ENCODE measurements at places on chromosomes 16 and 17.

- H3K4me1 ChIP-seq = peaks cover 69% of the 10 kb centered on the region
- DNase-seq = no peak
- peak overlapping the region; percentile 49 for H3K27ac ChIP-seq
- H3K27me3 ChIP-seq = no peaks in the 10 kb centered on the region
Measured at GRCh38 chr17:64499805-64500486, 3.1 kb upstream of the POLG2 start.

DNA sequence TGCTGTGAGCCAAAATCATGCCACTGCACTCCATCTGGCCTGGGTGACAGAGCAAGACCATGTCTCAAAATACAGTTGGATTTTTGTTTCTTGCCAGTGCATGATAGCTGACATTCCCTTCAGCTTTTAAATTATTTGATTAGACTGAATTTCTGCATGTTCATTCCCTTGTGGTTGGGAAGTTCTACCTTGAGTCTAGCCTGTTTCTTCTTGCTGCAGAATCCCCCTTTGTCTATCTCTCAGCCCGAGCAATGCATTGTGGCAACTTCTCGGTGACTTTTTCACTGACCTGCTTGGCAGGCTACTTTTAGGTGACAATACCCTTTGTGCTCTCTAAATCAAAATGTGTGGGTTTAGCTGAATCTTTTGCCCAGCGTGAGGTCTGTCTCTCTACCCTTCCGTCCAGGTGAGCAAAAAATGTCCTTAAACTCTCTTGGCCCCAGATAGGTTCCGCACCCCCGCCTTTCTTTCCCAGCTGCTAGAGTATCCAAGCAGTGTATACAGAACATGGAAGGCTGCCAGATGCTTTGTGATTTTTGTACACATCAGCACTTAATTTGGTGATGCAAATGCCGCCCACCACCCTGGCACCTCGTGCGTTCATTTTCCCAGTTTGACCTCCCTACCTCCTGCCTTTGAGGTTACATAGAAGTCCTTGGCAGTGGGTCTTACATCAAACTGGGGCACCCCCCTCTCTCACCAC, 130.2 kb downstream of the ABCC6 start:
- H3K4me1 ChIP-seq = no peaks in the 10 kb centered on the region
- no peak overlapping the region for H3K27ac ChIP-seq
- H3K4me3 ChIP-seq = no peak overlapping the region
- no peak for DNase-seq

DNA sequence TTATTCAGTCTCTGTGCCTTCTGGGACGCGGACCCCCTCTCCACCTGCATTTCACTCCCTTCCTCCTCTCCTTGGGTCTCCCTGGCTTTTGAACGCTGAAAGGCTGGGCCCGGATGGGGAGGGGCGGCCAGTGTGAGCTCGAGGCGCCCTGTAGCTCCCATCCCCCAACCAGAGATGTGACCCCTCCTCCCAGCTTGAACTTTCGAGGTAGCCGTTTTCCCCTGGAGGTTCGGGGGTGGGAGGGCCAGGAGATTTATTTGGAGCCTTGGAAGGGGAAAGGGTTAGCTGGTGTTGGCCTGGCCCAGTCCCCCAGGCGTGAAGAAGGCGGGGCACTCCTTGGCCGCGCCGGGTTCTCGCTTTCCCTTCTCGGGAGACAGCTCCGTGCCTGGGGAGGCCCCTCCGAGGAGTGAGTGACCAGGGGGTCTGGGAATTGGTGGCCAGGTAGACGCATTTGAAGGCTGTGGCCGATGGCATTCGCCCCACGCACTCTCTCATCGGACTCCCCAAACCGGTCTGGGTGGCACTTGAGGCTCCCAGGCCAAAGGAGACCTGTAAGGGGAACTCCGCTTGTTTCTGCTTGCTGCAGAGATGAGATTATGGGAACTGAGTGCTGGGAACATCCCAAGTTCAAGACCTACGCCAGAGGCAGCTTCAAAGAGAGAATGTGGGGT, 942 bp downstream of the LDAF1 start:
- H3K36me3 ChIP-seq = peaks cover 8% of the 10 kb centered on the region
- H3K27me3 ChIP-seq = no peaks in the 10 kb centered on the region
- H3K4me3 ChIP-seq = peak overlapping the region; percentile 95
- peaks cover 19% of the 10 kb centered on the region for H3K4me1 ChIP-seq

DNA sequence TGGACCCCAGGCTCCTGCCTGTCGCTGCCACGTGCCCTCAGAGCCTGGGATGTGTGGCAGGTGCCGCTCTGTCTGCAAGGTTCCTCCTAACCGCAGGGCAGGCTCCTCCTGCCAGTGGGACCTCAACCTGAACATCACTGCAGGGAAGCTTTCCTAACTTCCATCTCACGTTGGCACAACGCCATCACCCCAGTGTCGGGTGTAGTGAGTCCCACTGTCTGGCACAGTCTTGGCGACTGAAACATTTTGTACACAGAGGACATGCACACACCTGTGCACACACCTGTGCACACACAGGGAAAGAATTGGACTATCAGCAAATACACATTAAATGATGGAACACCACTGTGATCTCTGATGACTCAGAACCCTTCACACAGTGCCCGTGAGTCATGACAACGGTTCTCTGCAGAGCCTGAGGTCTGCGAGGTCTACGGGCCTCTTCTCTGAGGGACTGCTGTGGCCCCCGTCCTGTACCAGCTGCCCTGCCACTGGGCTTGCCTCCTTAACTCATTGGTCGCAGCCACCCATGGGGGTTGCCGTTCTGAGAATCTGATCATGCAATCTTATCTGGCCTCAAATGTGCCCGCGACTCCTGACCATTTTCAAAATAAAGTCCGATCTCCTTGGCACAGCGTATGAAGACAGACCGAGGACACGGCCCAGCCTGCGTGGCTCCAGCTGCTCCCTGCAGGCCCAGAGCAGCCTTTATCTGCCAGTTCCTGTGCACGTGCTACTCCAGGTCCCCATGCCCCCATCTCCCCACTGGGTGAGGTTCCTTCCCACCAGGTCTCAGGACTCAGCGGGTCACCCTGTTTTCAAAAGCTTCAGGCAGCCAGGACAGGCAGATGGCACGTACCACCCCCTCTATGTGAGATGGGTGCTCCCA, 7.6 kb downstream of the CCDC57 start:
- H3K27me3 ChIP-seq = no peaks in the 10 kb centered on the region
- peak overlapping the region; percentile 18 for H3K4me3 ChIP-seq
- peak overlapping the region; percentile 69 for H3K27ac ChIP-seq
- H3K36me3 ChIP-seq = peaks cover 6% of the 10 kb centered on the region

DNA sequence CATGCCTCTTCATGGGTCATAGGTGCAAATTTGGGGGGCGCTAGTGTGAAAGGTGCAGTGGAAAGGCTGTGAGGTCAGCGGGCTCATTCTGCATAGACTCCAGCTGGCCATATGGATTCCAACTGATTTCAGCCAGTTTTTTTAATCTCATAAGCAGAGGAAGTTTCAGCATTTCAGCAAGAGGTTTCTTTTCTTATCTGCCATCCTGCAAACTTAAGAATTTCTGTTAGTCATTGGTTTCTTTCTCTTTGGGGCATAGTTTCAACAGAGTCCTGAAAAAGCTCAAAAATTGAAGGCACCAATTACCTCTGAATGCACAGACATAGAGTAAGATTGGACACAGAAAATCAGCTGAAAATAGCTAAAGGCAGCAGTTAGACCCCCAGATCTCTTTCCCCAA, 16.2 kb upstream of the ALOX15 start:
- H3K4me3 ChIP-seq = no peak overlapping the region
- peaks cover 4% of the 10 kb centered on the region for H3K27me3 ChIP-seq
- H3K36me3 ChIP-seq = no peaks in the 10 kb centered on the region
- H3K27ac ChIP-seq = no peak overlapping the region
- DNase-seq = no peak

GRCh38 chr17:2058586-2059546, 4.0 kb downstream of the HIC1 start:
- peak overlapping the region; percentile 73 for H3K27ac ChIP-seq
- H3K4me1 ChIP-seq = peaks cover 32% of the 10 kb centered on the region
- H3K27me3 ChIP-seq = no peaks in the 10 kb centered on the region
- peak; percentile 78 for DNase-seq

- H3K27ac ChIP-seq = peak overlapping the region; percentile 74
- no peaks in the 10 kb centered on the region for H3K27me3 ChIP-seq
- H3K36me3 ChIP-seq = peaks cover 28% of the 10 kb centered on the region
- H3K4me1 ChIP-seq = peaks cover 59% of the 10 kb centered on the region
- no peak for DNase-seq
Measured at GRCh38 chr17:65035191-65035590, 21.3 kb downstream of the GNA13 start.

DNA sequence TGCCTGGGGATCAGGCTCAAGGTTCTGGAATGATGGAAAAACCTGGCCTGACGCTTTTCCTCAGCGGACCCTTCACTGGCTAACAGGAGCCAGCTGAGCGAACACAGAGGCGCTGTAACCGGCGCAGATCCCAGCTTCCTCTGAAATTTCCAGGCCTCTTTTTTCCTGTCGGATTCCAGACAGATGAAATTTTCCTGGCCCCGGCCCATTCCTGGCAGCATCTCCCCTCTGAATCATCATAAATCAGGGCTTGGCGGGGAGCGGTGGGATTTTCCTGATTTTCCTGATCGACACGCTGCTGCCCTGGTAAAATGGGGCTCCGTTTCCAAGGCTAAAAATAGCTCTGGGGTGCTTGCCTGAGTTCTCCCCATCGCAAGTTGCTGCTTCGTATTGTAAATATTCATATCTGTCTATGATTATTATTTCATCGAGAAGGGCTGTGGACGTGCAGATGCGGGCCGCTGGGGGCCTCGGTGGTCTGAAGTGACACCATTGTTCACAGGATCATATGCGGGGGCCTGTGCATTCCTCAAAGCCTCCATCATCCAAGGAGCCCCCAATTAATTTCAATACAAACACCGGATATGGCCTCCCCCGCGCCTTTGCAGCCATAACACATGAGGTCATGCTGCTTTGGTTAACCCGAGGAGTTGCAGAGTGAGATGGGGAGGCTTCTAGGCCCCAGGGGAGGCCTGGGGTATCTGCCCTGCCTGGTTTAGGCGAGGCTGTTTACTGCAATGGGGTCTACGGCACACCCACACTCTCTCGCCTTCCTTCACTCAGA, 45.8 kb upstream of the ETV4 start:
- H3K27me3 ChIP-seq = no peaks in the 10 kb centered on the region
- H3K4me3 ChIP-seq = no peak overlapping the region
- peaks cover 8% of the 10 kb centered on the region for H3K4me1 ChIP-seq
- no peak overlapping the region for H3K27ac ChIP-seq

DNA sequence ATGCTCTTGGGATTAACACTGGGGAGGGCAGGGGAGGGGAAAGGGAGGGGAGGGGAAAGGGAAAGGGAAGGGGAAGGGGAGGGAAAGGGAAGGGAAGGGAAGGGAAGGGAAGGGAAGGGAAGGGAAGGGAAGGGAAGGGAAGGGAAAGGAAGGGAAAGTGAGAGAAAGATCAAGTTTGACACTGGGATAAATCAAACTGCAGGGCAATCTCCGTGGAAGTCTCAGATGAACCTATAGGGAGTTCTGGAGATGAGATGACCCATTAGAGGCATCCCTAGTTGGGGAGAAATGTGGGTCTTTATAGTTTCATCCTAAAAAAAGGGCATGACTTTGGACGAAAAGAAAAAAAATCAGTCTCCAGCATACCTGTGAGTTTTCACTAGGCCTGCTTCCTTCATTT, 2.2 kb downstream of the KRTAP4-12 start:
- H3K27ac ChIP-seq = no peak overlapping the region
- peaks cover 8% of the 10 kb centered on the region for H3K27me3 ChIP-seq
- no peak overlapping the region for H3K4me3 ChIP-seq
- DNase-seq = no peak

- no peak for DNase-seq
- peaks cover 5% of the 10 kb centered on the region for H3K4me1 ChIP-seq
- H3K27me3 ChIP-seq = no peaks in the 10 kb centered on the region
- H3K27ac ChIP-seq = no peak overlapping the region
- H3K4me3 ChIP-seq = no peak overlapping the region
- peaks cover 11% of the 10 kb centered on the region for H3K36me3 ChIP-seq
Measured at GRCh38 chr17:64786337-64786736, 124.2 kb upstream of the SMURF2 start.

DNA sequence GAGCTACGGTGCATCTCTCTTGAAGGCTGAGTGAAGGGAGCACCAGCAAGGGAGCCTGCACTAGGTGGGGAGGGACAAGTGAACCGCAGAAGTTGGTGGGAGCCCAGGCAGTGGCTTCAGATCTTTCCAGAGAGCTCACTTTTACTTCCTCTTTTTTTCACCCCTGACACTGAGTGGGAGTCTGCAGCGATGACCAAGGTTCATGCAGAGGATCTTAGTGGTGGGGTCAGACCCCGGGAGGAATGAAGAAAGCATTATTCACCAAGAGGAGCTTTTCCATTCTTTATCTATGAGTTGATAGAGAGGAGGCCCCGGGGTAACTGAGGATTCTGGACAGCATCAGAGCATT, 3.0 kb upstream of the CCL2 start:
- H3K27me3 ChIP-seq = peaks cover 35% of the 10 kb centered on the region
- H3K36me3 ChIP-seq = no peaks in the 10 kb centered on the region
- no peak for DNase-seq
- H3K27ac ChIP-seq = no peak overlapping the region

DNA sequence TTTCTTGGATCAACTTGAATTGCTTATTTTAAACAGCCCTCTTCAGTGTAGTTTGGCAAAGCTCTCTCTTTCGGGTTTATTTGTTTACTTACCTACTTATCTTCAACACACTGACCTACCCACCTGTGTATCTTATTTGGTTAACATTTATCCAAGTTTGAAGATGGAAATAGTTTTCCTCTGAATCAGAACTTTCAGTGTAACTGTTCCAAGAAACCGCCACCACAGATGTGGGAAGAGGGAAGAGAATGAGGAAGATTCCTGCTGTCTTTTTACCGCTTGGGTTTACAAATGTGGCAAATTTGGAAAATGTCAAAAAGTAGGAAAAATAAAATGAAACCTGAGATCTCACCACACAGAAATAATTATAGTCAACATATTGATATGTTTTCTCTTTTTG, 115.8 kb downstream of the MSI2 start:
- no peak overlapping the region for H3K27ac ChIP-seq
- no peaks in the 10 kb centered on the region for H3K27me3 ChIP-seq
- H3K36me3 ChIP-seq = peaks cover 25% of the 10 kb centered on the region
- no peak overlapping the region for H3K4me3 ChIP-seq
- no peak for DNase-seq
- H3K4me1 ChIP-seq = peaks cover 7% of the 10 kb centered on the region

DNA sequence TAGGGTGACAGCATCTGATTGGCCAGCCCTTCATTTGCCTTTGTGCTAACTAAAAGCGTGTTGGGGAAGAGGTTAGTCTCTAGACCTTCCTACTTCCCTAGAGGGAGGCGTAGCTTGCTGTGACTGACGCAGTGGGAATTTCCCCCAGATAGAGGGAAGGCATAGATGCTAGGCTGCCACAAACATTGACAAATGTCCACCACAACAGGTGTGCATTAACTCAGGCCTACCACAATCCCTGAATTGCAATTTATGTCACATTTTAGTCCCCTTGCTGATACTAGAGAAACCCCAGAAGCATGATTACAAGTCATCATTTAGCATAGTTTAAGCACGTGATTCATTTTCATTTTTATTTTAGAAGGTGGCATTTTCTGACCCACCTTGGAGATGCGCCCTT, 76.3 kb upstream of the WSB1 start:
- peaks cover 11% of the 10 kb centered on the region for H3K4me1 ChIP-seq
- DNase-seq = no peak
- no peak overlapping the region for H3K27ac ChIP-seq
- peaks cover 3% of the 10 kb centered on the region for H3K27me3 ChIP-seq
- H3K4me3 ChIP-seq = no peak overlapping the region

Data from T-helper 2 cell treated with Interferon-gamma antibody and Interleukin-4, amounts not matched to agents 5 μg/mL and 100 μg/mL, for 36 hours (primary cell).